ENCODE measurements at places on chromosomes 1 and 21.

GRCh38 chr1:53601867-53602775 is 136.8 kb downstream of the GLIS1 start:
- no peak for DNase-seq

DNA sequence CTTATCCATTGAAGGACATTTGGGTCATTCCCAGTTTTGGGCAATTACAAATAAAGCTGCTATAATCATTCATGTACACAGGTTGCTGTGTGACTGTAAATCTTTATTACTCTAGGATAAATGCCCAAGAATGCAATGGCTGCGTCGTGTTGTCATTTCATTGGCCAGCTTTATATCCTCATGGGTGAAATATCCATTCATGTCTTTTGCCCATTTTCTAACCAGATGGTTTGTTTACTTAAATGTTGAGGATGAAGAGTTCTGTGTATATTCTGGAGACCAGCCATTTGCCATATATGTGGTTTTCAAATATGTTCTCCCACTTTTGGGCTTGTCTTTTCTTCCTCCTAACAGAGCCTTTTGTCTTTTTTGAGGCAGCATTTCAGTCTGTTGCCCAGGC is 25.3 kb downstream of the TRIM11 start:
- DNase-seq = no peak

DNA sequence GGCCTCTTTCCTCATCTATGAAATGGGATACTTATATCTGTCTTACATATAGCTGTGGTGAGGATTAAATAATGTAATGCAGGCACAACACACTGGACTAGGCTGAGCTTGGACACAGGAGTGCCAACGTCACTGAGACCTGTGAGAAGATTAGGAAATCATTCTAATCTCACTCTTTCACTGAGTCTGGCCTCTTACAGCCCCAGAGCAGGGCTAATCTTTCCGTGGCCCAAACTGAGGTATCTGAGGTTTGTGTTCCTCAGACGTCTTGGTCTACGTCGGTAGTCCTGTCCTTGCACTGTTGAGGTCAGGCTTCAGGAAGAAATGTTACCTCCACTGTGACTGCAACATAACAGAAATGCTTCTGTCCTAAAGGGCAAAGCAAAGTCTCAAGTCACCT is 22.6 kb upstream of the A3GALT2 start:
- DNase-seq = no peak

DNA sequence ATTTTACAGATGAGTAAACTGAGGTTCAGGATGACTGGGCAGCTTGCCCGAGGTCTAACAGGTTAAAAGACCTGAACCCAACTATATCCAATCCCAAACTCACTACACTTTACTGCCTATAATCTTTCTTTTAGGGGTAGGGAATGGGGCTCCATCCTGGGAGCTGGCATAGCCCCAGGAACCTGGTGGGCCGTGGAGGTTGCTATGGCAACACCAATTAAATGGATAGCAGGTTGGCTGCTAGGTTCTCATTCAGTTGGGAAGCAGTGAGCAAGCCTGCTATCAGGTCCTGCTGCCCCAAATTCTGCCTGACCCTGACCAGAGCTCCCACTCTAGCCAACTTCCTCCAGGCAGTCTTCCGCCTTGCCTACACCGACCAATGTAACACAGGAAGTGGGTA is 40.9 kb downstream of the LRP8 start:
- DNase-seq = no peak

GRCh38 chr1:109272831-109273547 is 10.0 kb downstream of the PSRC1 start:
- DNase-seq = no peak

DNA sequence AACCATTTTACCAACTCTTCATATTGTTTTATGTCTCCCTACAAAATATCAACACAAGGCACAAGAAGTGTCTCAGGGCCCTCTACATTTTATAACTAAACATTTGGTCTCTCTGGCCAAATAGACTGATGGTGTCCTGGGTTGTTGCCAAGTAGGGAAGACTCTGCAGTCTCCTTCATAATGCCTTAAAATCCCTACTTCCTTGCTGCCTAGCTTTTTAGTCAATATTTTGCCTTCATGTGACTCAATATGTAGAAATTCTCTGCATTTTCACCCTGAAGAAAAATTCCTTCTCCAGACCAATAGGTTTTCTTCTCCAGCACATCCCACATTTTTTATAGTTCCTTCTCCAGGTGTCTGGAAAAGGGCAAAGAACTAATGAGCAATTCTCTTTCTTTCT is 72.6 kb upstream of the IPO9 start:
- no peak for DNase-seq

DNA sequence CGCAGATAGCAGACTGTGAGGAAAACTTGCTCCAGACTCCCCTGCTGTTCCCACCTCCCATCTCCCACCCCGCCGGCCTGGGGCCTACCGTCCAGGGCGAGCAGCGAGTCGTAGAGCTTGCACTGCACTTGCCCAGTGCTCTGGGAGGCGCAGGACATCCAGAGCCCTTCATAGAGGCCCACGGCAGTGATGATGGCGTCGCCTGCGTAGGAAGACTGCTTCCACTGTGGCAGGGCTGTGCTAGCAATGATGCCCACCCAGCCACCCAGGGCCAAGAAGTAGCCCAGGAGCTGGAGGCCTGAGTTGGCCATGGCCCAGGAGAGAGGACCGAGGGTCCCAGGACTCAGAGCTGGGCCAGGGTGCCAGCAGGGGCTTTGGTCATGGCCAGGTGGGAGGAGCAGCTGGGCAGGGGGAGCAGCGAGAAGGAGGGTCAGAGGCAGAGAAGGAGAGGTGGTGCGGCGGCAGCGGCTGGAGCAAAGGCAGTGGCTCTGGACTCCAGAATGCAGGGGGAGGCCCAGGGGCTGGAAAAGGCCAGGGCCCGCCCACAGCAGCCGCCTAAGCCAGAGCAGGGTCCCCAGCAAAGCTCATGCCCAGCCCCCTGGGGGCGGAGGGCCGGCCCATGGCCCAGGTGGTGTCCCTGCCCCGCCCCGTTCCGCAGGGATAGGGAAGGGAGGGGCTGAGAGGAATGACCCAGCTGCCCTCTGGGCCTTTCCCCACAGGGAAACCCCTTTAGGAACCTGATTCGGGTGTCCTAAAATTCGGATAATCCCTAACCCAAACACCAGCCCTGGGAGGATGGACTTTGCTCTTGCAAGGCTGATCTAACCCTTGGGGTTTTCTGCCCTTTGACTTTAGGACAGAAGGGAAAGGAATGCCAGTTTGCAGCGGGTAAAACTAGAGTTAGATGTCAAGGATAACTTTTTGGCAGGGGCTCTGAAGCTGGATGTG is at the start of gene CLDN19:
TSS of gene CLDN19 (minus strand) at position 484 of the 948 bp plus-strand sequence. CDS start at position 311, 173 bp downstream.
- DNase-seq = no peak

GRCh38 chr1:245198748-245199516 is 44.1 kb downstream of the KIF26B start:
- DNase-seq = no peak

DNA sequence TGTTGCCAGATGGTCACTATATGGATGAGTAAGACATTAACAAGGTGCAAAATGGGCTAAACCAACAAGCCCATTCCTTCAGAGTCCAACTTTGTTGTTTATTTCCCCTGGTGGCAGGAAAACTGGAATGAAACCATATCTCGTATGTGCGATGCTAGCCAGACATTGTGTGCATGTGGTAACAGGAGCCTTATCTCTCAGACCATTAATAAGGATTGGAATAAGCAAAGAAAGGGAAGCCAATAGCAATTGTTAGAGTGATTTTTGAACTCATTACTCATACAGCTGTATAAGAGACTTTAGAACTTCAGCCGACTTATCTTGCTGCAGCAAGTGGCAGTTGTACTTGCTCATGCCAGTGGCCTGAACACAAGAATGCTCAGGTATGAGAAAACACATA is 30.0 kb upstream of the HMCN1 start:
- no peak for DNase-seq

DNA sequence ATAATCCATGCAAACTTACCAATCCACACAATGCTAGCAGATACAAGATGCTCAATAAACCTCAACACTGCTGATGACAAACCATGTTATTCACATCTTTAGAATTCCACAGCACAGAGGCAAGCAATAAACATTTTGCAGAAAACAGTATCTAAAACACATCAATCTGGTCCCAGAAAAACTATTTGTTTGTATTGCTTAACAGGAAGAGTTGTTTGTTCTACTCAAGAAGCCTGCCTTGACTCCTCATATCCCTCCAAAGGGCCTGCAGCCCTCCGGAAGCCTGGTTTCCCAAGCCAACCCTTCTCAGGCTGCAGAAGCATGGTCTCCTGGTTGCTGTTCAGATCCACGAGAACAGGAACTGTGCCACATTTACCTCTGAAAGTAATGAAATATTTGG is 139.7 kb downstream of the RERE start:
- no peak for DNase-seq

DNA sequence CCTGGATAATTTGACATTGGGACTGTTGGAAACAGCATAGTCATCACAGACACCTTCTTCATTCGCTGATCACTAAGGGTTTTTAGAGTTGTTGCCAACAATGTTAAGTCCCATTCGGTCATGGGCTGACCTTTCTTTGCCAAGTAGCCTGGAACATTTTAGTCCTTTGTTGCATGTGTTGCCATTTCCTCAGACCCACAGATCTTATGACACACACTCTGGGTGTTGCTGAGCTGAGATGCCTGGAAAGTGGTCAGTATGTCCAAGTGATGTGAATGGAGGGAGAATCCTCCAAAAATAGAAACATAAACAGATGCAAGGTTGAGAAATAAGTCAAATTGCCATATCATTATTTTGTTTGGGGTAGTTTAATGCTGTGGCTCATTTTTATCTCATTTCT is 61.5 kb upstream of the GJA5 start:
- no peak for DNase-seq

- DNase-seq = no peak
Observed at GRCh38 chr1:33030575-33030974, 6.1 kb downstream of the AK2 start.

All from HTR-8/SVneo (cell line).